Germinal center (tissue), 1 donor: ENCODE measurements at places on chromosomes 16 and 17.

- no peak for DNase-seq
These were observed 220.6 kb upstream of the ZFHX3 start for GRCh38 chr16:73268366-73268993.

GRCh38 chr16:24819462-24820040 is 26.2 kb upstream of the SLC5A11 start:
- no peak for DNase-seq

DNA sequence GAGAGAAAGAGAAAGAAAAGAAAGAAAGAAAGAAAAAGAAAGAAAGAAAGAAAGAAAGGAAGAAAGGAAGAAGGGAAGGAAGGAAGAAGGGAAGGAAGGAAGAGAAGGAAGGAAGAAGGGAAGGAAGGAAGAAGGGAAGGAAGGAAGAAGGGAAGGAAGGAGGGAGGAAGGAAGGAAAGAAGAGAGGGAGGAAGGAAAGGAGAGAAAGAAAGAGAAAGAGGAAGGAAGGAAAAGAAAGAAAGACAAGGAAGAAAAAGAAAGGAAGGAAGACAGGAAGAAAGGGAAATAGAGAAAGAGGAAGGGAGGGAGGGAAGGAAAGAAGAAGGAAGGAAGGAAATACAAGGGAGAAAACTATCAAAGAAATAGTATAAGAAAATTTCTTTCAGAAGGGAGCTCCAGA is 7.2 kb upstream of the KRTAP4-7 start:
- no peak for DNase-seq

GRCh38 chr16:23148513-23149266 is 562 bp downstream of the USP31 start:
- DNase-seq: peak; percentile 41

- DNase-seq: no peak
These were observed 12.5 kb downstream of the ARL4D start for GRCh38 chr17:43411369-43411677.

GRCh38 chr17:611202-611601 is 103.4 kb downstream of the VPS53 start:
- no peak for DNase-seq

- no peak for DNase-seq
These were observed 29.2 kb downstream of the ABCC3 start for GRCh38 chr17:50663812-50664374.

GRCh38 chr16:52634104-52634503 is 87.2 kb upstream of the TOX3 start:
- DNase-seq: no peak

- no peak for DNase-seq
These were observed 7.5 kb downstream of the MARCHF10 start for GRCh38 chr17:62800585-62800984.

GRCh38 chr17:40309031-40309948 is at the start of gene RARA:
TSS of gene RARA (plus strand) at chr17:40309180. CDS start at chr17:40331219, 22,039 bp downstream.
- no peak for DNase-seq

DNA sequence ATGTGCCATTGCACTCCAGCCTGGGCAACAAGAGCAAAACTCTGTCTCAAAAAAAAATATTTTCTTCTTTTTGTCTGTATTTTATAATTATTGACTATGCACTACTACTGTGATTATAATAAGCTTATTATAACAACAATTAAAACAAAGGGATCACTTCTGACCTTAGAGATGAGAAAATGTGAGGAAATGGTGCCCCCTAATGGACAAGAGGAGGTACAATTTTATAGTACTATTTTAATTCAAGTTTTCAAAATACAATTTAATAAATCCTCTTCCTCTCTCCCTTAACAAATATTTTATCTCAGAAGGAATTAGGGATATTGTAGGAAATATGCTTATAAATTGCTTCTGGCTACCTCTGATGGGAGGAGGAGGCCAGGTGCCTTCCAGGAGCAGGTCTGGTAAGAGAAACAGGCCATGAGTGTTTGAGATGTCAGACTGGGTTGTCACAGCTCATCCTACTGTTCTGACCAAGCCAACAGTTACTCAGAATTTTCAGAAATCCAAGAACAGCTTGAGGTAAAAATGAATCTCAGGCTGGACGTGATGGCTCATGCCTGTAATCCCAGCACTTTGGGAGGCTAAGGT is 14.0 kb downstream of the VPS53 start:
- peak; percentile 66 for DNase-seq

DNA sequence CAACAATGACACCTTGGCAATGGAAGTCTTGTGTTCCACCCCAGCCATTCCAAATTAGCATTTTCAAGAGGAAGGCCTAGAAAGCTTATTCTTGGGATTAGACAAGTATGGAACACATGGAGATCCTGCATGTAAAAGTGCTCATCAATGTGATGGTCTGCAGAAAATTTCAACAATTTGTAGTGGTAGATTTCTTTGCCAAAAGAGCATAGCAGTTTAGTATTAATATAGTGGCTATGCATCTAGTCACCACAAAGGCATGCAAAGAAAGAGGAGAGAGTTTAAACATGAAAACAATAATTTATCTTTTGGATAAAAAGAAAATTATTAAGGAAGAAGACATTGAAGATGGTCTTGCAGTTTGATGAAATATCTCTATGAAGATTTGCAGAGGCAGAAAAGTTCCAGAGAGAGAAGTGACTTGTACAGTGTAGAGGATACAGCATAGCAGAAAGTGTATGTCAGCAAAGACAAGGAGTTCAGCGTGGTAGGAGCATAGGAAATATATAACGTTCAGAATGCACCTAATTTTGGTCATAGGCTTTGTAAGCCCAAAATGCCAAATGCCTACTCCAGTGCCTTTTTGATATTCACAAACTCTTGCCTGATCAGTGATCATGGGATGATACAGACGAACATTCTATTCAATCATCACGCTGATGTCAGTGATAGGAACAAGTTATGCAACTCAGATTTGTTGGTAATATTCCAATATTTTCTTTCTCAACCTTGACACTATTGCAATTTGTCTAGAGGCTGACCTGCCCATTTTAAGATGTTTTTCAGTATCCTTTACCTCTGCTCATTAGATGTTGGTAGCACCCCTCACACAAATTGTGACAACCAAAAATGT is 727.9 kb upstream of the SOX9 start:
- no peak for DNase-seq

DNA sequence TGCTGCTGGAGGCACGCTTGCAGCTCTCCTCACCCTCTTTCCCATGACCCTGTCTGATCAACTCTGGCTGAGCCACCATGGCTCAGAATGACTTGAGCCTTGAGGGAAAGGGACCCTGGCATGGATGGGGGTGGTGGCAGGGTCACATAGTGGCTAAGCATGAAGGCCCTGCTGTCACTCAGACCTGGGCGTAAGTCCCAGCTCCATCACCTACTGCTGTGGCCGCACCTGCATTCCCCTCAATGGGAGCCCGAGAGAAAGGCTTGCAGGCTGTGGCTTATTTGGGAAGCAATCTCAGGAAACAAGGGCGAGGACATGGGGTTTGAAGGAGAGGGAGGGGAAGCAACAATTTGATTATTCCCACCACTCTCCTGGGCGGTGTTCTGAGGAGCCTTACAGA is 17.7 kb upstream of the RAP1GAP2 start:
- DNase-seq: no peak

- DNase-seq: no peak
These were observed 7.6 kb downstream of the HDAC5 start for GRCh38 chr17:44115585-44116415.

DNA sequence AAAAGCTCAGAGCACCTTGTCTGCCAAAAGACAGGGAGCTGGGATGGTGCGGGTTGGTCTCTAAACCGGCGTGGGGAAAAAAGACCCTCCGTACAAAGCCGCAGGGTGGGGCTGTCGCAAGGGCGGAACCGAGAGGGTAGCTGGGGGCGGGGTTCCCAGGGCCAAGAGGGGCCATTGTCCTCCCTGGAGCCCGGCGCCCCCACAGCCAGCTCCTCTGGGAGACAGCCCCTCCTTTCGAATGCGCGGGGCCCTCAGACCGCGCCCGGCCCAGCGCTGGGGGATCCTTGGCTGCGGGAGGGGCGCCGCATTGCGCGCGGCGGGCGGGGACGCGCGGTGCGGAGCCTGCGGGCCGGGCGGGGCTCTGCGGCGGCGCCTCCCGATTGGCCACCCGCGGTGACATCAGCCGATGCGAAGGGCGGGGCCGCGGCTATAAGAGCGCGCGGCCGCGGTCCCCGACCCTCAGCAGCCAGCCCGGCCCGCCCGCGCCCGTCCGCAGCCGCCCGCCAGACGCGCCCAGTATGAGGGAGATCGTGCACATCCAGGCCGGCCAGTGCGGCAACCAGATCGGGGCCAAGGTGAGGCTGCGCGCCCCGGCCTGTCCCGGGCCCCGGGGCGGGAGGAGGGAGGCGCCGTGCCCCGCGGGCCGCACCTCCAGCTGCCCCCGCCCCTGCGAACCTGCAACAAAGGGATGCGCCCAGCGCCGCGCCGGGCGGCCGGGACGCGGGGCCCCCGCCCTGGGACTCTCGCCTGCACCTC is at the start of gene TUBB3:
TSS of gene TUBB3 (plus strand) at position 459 of the 756 bp plus-strand sequence. CDS start at position 519, 60 bp downstream.
- DNase-seq: peak; percentile 93

GRCh38 chr17:1197781-1198490 is 18.2 kb upstream of the ABR start:
- peak; percentile 86 for DNase-seq

DNA sequence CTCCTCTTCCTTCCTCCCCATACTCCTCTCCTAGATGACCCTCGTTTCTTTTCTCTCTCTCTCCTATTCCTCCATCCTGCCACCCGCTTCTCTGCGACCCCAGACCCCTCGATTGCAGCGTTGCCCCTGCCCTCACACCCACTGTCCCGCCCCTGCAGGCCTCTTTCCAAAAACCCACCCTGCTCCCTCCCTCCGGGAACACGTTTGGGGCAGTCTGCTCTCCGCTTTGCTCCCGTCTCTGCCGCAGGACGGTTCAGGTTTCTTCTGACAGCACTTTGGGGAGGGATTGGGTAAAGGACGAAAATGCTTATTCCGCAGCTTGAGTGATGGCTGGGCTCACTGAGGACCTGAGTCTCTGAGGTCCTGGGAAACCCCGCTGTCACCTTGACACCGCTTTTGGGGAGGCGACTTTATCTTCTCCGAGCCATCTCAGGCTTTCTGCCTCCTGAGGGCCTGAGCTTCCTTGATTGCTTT is 690 bp downstream of the NDE1 start:
- DNase-seq: peak; percentile 27

- no peak for DNase-seq
These were observed 217.5 kb downstream of the RBFOX1 start for GRCh38 chr16:7550096-7550495.

GRCh38 chr16:48124266-48124665 is 31.5 kb downstream of the ABCC12 start:
- DNase-seq: no peak

DNA sequence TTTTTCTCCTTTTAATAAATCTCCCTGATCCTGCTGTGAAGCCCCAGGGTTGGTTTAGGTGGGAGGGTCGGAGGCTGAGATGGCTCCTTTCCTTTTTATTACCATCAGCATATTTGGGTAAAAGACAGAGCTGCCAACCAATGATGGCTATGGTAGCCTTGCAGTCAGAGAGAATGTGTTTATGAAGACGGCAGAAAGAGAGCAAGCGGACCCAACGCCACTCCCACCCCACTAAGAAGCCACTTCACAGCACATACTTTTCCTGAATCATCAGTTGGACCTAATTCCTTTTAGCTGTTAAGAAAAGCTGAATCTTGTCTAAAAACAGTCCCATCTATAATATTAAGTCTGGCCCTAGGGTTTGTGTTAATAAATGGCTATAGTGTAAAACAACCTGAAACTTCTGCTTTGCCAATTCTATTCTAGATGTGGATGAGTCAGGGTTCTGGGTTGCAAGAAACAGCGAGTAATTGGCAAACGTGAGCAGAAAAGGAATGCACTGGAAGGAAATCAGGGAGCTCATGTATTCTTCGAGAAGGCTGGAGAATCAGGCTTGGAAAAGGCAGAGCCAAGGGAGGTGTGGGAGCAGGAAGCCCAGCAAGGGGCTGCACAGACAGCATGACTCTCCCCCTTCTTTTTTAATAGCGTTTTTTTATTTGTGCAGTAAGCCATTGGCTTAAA is 34.0 kb upstream of the PRKCA start:
- no peak for DNase-seq

DNA sequence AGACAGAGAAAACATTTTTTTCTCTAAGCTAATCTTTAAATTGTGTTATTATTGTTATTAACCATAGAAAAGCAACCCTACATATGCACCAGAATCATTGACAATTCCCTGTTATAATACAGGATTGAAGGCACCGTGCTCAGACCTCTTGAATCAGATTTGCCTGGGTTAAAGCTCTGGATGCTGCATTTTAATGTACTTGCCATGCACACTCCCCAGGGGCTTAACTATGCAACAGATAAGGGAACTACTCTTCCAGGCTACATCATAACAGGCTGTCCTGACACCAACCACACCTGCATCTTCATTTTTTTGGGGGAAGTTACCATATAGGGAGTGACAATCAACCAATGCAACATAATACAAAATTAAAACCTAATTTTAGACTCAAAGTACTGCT is 1187.6 kb upstream of the CDH8 start:
- DNase-seq: no peak

DNA sequence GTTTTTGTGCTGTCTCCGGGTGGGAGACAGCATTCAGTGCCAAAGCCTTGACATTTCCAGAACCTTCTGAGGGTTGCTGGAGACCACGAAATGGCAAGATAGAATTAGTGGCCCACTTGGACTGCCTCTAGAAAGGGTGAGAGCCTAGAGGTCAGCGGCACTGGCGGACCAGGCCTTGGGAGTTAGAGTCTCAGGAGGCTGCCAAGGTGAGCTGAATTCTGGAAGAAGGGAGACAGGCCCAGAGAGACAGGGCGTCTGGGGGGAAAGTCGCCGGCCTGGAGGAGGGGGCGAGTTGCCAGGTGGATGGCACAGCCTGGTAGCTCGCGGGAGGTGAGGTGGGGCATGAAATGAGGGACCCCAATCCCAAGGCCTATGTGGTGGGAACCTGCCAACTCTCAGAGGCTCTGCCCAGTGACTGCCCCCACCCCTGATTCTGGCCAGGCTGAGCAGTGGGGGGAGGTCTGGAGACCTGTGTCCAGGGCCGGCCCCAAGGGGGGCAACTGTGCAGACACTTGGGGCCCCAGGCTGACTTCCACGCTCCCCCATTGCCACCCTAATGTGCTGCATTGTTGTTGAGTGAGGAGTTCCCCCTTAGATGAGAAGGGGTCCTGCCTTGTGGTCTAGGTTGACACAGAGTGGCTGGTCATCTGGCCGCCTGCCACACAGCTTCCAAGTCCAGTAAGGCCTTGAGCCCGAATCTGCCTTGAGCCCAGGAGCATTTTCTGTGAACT is 211.1 kb upstream of the CIBAR2 start:
- DNase-seq: no peak

DNA sequence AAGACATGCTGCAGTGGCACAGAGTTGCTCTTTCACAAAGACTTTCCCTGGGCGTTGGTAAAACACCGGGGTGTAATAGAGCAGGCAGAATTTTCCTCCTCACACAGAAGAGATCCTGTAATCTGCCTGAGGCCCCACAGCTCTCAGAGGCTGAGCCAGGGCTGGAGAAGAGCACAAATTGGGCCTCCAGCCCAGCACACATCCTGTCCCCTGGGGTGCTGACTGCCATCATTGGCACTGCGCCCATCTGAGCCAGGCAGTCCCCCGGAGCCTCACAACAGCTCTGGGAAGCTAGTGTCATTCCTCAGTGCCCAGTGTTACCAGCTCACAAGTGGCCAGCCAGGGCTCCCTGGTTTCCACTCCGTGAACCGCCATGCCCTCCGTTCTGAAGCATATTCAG is 119.4 kb downstream of the SOCS1 start:
- no peak for DNase-seq

- no peak for DNase-seq
These were observed 19.3 kb upstream of the SLFN13 start for GRCh38 chr17:35467824-35468223.

- no peak for DNase-seq
These were observed 12.1 kb upstream of the EDC4 start for GRCh38 chr16:67860589-67861398.
